ENCODE measurements at places on chromosomes 2 and 18.

DNA sequence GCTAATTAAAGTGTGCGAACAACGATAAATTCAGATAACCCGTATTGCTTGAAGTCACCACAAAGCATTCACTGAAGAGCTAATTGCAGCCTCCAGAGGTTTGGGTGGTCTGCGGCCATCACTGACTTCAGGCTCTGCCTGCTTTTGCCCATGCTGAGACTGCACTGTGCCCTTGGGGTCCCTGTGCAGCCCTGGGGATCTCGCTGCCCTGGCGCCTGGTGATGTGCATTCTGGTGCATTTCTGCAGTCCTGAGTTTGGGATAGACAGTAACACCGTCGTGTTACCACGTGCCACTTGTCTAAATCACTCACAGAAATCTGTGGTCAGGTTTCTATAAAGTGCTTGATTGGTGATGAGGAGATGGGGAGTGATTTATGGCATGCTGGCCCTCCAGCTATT lies 27.6 kb downstream of the LDLRAD4 start:
- no peak for DNase-seq

- no peak for DNase-seq
Measured at GRCh38 chr2:230016844-230017243, 51.9 kb downstream of the SLC16A14 start.

GRCh38 chr18:49911427-49911826 lies 98.1 kb upstream of the ACAA2 start:
- DNase-seq, result no peak

- DNase-seq, result no peak
Measured at GRCh38 chr2:74399785-74400184, 19.7 kb upstream of the DCTN1 start.

DNA sequence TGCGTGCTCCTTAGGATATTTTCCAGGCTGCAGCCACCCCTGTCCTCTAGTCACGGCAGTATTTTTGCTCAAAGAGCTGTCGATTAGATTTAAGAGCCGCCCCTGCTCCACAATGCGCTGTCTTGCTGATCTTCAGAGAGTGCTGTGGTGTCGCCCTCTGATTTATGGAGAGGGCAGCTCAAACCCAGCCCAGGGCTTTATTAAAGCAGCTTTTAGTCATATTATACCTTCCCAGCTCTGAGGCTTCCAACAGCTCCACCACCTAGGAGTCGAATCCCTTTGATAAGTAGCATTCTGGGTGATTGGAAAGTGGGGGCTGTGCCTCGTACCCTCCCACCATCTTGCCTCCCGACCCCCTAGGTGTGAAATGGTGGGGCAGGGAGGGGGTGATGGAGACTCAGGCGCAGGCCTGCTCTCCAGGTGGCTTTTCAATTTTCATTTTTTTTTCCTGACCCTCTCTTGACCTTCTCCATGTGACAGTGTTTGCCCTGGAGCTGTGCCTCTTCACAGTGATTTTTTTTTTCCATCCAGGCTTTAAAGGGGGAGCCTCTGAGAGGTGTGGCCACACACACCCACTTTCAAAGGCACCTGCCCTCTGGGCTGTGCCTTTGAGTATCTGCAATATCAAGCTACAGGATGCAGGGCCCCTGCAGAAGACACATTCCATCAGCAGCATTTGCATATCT lies 53.1 kb upstream of the NRP2 start:
- DNase-seq, result no peak

DNA sequence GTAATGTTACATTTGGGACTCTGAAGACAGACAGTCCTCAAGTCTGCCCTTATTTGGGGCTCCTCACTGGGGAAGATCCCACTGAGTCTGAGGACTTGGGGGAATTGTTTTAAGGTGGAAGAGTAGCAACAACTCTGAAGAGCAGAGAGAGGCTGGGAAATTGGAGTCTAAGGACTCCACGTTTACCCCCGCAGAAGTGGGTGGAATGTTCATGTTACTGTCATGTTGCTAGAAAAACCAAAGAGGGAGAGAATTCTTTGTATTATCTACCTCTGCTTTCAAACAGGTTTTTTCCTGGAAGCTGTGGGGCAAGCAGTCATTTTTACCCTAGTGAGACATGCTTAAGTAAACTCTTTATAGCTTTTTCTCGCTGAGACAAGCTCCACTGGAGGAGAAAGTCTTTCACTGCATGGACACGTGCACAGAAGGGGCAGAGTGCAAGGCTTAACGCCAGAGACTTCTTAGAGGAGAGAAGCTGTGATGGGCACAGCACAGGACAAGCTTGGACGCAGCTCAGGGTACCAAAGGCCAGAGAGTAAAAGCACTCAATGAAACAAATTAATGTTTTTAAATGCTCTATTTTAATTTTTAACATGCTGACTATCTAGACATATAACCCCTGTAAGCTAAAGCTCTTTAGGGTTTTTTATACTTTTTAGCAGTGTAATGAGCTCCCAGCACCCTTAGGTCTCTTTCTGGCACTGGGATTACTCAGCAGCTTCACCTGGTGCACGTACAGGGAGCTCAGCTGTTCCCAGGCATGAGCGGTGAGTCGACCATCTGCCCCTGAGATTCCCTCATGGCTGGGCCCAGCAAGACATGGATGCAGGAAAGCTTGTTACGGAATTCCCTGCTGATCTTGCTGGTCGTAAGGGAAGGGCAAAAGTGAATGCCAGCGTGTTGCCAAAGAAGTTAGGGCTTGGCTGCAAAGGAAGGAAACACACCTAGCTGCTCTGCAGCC lies 54.5 kb upstream of the BIN1 start:
- DNase-seq, result no peak

DNA sequence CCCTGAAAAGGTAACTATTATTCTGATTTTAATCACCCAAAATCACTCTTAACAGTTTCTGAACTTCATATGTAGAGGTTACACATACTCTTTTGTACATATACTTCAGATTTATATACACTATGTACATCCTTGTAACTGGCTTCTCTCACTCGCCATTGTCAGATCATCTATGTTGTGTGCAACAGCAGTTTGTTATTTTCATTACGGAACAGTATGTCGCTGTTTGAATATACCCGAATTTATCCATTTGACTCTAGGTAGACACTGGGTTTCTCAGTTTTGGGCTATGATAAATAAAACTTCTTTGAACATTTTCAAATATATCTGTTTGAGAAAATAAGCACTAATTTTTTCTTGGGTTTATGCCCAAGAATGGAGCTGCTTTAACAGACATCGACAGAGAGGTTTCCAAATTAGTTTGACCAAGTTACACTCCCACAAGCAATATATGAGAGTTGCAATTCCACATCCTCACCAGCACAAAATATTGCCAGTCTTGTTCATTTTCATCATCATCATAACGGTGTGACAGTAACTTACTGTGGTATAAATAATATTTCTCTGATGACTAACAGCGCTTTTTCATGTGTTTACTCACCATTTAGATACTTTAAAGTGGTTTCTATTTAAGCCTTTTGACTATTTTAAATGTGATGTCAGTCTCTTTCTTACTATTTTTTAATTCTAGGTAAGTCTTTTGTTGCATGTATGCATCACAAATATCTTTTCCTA lies 80.9 kb downstream of the SMC6 start:
- DNase-seq, result no peak

DNA sequence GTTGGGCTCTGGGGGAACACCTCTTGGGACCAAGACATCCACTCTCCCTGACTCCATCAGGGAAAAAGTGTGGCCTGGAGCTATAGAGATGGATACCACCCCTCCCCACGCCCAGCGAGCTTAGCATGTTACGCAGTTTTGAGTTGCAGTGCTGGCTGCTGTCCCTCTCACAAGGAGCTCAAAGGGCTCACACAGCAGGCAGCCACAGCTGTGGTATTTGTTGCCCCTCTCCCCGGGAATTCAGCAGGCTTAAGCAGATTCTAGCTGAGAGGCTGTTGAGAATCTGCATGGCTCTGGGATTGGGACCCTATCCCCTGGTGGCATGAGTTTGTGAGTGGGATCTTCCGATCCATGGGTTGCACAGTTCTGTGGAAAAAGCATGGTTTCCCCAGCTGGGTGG lies 673.1 kb upstream of the FSHR start:
- no peak for DNase-seq

GRCh38 chr2:232349946-232350635 lies 28.5 kb upstream of the ALPP start:
- no peak for DNase-seq

GRCh38 chr2:63882395-63883105 lies 40.9 kb downstream of the UGP2 start:
- no peak for DNase-seq

DNA sequence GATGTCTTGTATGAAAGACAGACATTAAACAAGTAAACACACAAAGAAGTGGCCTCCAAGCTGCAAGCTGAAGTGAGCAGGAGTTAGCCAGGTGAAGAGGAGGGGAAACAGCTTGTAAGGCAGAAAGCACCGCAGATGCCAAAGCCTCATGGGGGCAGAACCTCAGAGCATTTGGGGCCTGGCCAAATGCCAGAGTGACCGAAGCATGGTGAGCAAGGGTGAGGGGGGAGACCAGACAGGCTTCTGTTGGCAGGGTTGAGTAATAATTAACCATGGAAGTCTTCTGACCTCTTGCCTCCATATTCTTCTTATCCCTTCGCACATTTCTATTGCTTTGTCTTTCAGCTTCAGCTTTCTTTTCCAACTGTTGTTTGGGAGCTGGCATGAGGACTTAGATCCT lies 5.6 kb downstream of the QPCT start:
- no peak for DNase-seq

- DNase-seq, result no peak
Measured at GRCh38 chr2:157808421-157808820, 67.7 kb downstream of the ACVR1 start.

GRCh38 chr2:60504049-60504448 lies 49.4 kb downstream of the BCL11A start:
- no peak for DNase-seq

DNA sequence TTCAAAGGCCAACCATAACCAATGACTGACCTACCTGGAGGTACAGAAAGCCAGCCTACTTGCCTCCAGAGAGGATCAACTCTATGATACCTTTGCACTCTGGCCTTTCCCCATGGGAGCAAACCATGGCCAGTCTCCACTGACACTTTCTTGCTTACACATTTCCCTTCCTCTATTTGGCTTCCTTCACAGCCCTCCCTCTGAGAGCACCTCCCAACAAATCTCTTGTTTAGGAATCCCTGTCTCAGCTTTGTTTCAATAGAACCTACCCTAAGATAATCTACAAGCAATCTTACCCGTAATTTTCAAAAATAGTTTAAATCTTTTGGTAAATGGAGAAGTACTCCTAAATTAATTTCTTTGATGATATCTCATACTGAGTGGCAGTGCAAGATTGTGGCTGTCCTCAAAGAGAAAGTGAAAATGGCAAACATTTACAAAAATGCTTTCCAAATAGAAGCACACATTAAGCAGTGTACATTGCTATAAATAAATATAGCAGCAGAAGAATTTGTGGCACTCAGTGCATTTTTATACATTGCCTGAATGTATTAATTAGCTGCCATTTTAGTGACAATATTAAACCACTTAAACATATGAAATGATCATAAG lies 140.6 kb downstream of the CCDC148 start:
- DNase-seq, result no peak

DNA sequence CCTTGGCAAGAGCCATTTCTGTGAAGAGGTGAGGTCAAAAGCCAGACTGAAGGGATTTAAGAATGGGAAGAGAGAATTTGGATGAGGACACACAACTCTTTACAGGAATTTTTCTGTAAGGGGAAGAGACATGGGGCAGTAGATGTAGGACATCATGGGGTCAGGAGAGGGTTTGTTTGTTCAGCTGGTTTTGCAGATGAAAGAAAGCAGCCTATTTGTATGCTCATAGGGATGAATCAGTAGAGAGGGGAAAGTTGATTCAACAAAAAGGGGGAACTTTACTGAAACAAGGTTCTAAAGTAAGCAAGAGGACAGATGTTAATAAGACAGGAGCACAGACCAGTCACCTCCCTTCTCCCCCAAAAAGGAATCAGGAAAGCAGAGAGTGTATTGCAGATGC lies 11.2 kb downstream of the SCG2 start:
- DNase-seq, result no peak

- DNase-seq, result no peak
Measured at GRCh38 chr2:86557836-86558235, 5.4 kb downstream of the CHMP3 start.

GRCh38 chr2:58636872-58637271 lies 395.7 kb upstream of the FANCL start:
- DNase-seq, result no peak

GRCh38 chr2:198006733-198007132 lies 202.3 kb downstream of the PLCL1 start:
- no peak for DNase-seq

DNA sequence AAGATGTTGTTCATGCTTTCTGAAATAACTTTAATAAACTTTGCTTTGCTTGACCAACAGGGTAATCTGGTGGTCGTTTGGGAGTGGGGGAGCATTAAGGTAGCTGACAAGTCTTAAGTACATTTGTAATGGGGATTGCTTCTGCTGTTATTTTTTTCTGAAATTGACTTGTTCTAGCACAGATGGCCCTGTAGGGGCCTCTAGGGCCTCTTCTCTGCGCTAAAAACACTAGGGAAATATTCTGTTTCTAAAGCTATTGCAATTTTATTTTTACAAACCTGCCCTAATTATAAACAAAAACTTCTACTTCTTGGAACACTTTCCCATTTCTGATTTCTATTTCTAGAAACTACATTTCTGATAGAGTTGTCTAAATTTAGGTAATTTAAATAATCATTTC lies 191.3 kb upstream of the KCNJ3 start:
- no peak for DNase-seq

DNA sequence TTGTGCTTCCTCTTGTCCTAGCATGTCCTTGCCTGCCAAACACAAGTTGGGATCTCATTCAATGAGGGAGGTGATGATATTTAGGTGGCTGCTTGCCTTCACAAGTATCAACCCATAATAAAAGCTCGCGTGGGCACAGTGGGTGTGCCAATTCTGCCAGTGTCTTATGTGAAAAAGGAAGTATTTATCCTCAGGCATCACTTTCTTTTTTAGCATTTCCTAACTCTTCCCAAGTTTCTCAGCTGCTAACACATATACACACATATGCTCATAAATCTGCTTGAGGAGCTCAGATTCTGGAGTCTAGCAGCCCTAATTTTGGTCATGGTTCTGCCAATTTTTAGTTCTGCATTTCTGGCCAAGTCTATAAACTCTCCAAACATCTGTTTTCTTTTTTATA lies 319.5 kb upstream of the HNMT start:
- no peak for DNase-seq

DNA sequence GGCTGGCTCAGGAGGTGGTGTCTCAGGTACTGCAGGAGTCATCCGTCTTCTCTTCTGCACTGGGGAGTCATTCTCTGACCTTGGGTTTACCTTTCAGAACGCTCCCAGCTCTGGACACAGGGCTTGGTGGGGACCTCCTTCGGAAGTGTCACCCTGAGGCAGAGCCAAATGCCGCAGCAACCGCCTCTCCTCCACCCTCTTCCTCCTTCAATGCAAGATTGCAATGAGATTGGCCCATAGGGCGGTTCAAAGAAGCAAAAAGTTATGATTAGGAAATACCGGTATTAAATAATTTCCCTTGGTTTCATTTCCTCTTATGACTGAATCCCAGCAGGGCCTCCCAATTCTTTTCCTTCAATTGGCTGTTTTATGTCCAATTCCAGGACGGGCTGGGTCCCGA lies 178.8 kb downstream of the ACKR3 start:
- no peak for DNase-seq

Data from stimulated activated CD8-positive, alpha-beta memory T cell treated with anti-CD3 and anti-CD28 coated beads, Interleukin-15, amount 100 ng/mL, for 4 hours (primary cell).